ENCODE measurements at places on chromosomes 5 and 9.

DNA sequence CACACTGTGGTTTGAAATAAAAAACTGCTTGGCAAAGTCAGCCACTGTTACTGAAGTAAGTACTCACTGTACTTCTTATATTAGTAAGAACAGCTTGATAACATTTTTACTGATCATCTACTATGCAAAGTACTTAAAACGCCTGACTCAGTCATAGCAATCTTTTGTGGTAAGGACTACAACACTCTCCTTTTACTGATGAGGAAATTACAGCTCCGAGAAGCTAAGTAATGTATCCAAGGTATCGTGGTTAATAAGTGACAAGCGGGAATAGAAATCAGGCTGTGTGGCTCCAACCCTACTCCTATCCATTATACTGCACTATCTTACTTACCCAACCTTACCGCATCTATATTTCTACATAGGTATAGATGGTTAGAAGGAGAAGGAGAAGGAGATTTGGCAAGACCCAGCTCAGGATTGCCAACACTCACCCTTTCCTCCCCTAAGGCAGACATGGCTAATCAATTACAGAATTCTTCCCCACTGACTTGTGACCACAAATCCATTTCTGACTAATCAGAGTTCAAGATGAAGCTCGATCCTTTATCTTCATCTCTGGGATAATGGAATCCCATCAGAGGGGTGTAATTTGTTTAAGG lies 281.4 kb downstream of the SPOCK1 start:
- no peak for DNase-seq

GRCh38 chr9:98491231-98491651 lies 217.5 kb downstream of the GABBR2 start:
- no peak for DNase-seq

GRCh38 chr5:56900395-56900794 lies 9.0 kb upstream of the SETD9 start:
- no peak for DNase-seq

- DNase-seq = no peak
Measured at GRCh38 chr9:78575081-78575480, 278.2 kb downstream of the PSAT1 start.

DNA sequence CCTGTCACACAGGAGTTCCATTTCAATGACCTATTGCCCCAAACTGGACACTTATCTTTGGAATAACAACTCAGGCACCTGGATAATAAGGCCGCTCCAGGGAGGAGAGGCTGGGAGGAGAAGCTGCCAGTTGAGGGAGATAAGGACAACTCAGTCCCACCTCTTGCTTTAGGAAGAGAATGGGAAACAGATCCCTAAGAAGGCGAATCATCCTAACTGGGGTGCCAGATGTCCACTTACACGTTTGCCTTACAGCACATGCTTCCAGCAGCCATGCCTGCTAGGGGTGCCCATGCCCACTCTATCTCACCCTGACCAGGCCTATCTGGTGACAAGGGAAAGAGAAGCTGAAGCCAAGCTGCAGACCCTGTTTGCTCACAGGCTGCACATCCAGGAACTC lies 6.5 kb downstream of the HK3 start:
- DNase-seq = no peak

- no peak for DNase-seq
Measured at GRCh38 chr9:110029429-110029955, 178.5 kb downstream of the C9orf152 start.

DNA sequence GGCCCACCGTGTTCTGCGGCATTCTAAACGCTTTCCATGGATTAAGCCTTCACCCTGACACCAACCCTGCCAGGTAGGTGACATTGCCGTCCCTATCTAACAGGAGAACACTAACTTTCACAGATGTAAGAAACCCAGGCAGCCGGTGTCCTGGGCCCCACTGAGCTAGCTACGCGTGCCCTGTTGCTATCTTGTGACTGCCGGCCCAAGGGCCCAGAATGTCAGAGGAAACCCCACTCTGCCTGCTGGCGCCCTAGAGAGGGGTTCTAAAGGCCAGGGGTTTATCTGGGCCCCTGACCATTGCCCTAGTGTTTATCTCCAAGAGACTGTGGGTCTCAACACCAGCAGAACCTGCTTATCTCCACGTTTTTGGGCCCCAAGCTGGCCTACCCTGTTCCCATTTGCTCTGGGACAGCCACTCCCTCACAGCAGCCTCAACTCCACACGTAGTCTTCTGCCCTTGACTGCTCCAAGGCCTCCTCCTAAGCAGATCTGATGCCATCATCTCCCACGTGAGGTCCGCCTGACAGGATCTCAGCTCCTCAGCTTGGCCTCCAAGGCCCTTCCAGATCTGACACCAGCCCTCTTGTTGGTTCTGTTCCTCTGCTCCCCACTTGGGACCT lies 18.1 kb upstream of the ZBTB34 start:
- no peak for DNase-seq

GRCh38 chr9:131738293-131739132 lies 1.4 kb downstream of the RAPGEF1 start:
- DNase-seq = no peak

Data from right renal pelvis (tissue), 4 donors.